ENCODE measurements at places on chromosomes 13 and 19.
A peak's percentile ranks its signal among the peaks of the same experiment; 100 is the strongest.

- DNase-seq = no peak
Observed at GRCh38 chr19:17327654-17328516, 6.8 kb downstream of the ANO8 start.

- peak; percentile 24 for DNase-seq
Observed at GRCh38 chr13:40589285-40590109, 76.9 kb downstream of the FOXO1 start.

- DNase-seq = no peak
Observed at GRCh38 chr13:50094615-50095293, 79.5 kb downstream of the KCNRG start.

- DNase-seq = no peak
Observed at GRCh38 chr13:46893221-46893740, 3.6 kb downstream of the HTR2A start.

GRCh38 chr13:95552539-95553441 is at the start of gene CLDN10:
CLDN10 (plus strand) TSS chr13:95552720; CDS start chr13:95552754, 34 bp downstream.
- no peak for DNase-seq

- DNase-seq = no peak
Observed at GRCh38 chr13:110407531-110407930, 100.4 kb downstream of the COL4A2 start.

- DNase-seq = no peak
Observed at GRCh38 chr13:40113643-40114304, 458.3 kb downstream of the COG6 start.

GRCh38 chr19:48999481-49000325 is 6.0 kb downstream of the RUVBL2 start:
- no peak for DNase-seq

- no peak for DNase-seq
Observed at GRCh38 chr19:38805180-38805579, 7.6 kb downstream of the LGALS4 start.

DNA sequence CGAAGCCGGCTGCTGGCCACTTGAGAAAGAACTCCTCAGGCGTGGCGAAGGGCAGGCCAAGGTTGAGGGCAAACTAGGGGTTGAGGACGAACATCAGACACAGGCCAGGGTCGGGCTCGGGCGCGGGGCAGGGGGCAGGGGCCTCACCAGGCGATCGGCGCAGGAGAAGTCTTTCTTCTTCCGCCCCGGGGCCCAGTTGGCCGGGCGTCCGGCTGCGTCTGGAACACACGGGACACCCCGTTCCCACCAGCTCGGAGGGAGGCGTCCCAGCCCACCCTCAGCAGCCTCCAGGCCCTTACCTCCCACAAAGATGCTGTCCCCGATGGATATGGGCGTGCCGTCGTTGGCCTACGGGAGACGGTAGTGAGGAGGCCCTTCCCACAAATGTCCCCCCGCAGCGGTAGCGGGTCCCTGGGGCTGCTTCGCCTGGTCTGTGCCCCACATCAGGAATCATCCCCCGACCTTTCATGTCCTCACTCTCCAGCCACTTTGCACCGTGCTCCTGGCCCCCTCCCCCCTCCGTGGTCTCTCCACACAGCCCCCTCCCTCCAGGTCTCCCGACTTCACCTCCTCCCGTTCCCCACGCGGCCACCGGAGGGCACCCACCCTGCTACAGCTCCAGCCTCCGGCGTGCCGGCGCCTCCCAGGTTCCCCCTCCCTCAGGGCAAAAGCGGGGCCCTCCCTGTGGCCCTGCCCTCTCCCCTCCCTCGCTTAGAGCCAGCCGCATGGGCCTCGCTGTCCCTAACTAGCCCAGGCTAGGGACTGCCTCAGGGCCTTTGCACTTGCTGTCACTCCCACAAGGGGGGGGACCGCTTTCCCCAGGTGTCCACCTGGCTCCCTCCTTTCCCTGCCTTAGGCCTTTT is 4.8 kb downstream of the PNKP start:
- no peak for DNase-seq

DNA sequence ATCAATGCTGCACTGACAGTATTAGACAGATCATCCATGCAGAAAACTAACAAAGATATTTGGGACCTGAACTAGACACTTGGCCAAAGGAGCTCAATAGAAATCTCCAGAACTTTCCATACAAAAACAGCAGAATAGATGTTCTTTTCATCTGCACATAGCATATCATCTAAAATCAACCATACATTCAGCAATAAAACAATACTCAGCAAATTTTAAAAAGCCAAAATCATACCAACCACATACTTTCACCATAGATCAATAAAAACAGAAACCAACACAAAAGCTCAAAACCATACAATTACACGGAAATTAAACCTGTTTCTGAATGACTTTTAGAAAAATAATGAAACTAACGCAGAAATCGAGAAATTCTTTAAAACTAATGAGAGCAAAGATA is 592.6 kb downstream of the SLITRK5 start:
- DNase-seq = no peak

GRCh38 chr19:12996406-12997094 is 1.3 kb downstream of the NFIX start:
- DNase-seq = no peak

GRCh38 chr19:43450545-43450997 is 14.8 kb downstream of the LYPD3 start:
- no peak for DNase-seq

GRCh38 chr19:48560095-48560530 is 8.1 kb downstream of the SULT2B1 start:
- DNase-seq = no peak
